Activated CD8-positive, alpha-beta memory T cell treated with anti-CD3 and anti-CD28 coated beads for 24 hours (primary cell): ENCODE measurements at places on chromosomes 1 and 21.

GRCh38 chr1:242139442-242139841, 140.5 kb upstream of the MAP1LC3C start:
- no peak for DNase-seq

DNA sequence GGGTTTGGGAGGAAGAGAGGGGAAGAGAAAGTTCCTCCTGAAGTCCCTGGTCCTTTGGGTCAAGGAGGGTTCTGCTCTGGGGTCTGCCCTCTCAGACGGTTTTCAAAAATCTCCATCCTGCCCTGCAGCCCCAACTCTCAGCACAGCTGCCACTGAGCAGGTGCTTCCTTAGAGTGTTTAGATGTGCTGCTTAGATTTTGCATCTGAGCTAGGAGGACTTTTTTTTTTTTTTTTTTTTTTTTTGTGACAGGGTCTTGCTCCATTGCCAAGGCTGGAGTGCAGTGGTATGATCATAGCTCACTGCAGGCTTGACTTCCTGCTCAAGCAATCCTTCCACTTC, 324.9 kb upstream of the POU3F1 start:
- no peak for DNase-seq

GRCh38 chr1:36156329-36157114, 562 bp downstream of the MAP7D1 start:
- DNase-seq = peak; percentile 83

- no peak for DNase-seq
Observed at GRCh38 chr1:85581802-85582686, 1.5 kb downstream of the CCN1 start.

DNA sequence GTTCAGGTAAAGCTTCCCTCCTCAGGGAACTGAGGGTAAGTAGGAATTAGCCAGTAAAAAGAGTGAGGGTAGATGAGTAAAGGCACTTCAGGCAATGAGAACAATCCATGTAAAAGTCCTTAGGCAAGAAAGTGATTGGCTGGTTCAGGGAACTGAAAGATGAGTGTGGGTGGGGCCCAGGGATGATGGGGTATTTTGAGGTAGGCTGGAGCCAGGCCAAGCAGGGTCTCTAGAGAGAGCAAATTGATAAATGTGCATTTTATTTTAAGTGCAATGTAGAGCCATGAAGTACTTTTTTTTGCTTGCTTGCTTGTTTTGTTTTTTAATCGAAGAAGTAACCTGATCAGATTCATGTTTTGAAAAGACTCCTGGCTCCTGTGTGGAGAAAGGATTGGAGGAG, 26.5 kb downstream of the OSBPL9 start:
- no peak for DNase-seq

- DNase-seq = peak; percentile 65
Observed at GRCh38 chr1:206575165-206575893, 36.9 kb downstream of the EIF2D start.

DNA sequence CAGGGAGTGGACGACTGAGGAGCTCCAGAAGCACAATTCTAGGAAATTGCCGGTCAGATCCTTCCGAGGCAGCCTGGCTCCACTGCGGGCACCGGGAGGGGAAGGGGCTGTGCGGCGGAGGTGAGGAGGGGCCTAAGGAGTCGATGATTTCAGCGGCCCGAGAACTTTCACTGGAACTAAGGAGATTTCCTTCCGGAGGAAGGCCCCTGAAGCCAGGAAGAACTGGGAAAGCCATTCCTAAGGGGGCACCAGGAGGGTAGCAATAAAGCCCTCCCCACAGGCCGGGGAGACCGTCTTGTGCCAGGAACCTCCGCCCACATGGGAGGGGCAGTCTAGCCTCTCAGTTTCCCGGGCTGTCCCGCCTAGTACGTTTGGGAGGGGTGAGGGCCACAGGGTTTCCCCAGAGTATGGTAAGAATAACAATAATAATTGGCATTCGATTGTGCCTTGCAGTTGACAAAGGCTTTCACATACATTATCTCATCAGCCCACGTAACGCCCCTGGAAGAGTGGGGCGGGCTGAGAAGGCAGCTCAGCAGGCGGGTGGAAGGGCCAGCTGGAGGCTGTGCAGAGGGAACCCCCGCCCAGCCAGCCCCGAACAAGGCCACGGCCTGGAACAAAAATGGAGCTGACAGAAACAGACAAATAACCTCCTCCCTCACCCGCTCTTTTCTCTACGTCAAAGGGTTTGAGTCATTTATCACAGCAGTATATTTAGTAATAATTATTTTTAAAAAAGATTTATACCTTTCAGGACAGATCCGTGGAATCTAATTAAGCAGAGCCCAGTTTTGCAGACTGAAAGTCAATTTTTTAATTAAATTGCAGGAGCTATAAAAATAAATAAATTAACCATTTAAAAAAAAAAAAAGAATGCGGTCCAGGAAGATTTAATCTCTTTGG, 19.8 kb downstream of the NPR1 start:
- no peak for DNase-seq

DNA sequence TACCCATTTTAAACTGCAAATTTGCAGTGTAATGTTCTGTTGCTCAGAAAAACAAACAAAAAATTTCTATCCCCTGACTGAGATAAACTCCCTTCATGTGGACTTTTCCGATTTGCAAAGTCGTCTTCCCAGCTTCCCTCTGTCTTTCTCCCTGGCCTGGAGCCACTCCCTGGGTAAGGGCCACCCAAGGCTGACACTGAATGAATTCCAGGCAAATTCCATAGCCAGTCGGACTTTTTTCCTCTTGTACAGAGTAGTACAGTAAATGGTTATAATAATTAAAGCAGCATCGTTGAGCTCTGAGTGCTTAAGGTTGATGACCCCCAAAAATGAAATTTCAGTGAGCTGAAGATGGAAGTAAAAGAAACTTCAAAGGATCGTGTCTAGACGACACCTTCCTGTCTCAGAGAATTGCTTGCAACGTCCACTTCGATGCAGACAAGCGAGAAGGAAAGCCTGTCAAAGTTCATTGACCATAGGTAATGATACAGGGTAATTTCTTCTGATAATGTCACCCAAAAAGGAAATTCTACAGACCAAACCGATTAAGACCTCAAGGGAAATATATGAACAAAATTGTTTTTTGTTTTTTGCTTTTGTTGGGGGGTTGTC, 33.6 kb upstream of the LHX8 start:
- no peak for DNase-seq

DNA sequence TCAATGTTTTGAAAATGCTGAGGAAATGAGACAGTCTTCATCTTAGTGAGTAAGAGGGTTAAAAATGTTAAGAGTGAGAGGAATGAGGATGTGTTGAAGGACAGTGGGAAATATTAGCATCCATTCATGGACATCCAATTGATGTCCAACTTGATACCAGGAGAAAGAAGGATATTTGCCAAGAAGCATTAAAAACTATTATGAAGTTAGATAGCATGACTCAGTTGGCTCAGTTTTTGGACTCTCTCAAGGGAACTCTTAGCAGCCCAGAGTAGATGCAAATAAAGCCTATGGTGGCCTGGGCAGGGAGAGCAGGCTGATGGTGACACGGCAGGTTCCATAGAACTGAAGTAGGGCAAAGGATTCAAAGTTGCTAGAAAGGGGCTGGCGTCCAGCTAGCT, 171.0 kb downstream of the ZZZ3 start:
- no peak for DNase-seq

DNA sequence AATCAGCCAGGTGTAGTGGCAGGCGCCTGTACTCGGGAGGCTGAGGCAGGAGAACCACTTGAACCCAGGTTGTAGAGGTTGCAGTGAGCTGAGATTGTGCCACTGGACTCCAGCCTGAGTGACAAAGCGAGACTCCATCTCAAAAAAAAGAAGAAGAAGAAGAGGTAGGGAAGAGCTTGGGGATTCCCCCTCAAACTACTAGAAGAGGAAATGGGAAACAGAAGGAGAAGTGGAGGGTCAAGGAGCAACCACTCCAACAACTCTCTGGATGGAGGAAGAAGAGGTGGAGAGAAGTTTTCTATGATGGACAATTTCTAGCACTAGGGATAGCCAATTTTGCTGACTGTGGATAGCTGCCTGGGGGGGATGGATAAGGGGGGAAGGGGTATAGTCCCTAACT, 14.9 kb upstream of the SLAMF9 start:
- no peak for DNase-seq

DNA sequence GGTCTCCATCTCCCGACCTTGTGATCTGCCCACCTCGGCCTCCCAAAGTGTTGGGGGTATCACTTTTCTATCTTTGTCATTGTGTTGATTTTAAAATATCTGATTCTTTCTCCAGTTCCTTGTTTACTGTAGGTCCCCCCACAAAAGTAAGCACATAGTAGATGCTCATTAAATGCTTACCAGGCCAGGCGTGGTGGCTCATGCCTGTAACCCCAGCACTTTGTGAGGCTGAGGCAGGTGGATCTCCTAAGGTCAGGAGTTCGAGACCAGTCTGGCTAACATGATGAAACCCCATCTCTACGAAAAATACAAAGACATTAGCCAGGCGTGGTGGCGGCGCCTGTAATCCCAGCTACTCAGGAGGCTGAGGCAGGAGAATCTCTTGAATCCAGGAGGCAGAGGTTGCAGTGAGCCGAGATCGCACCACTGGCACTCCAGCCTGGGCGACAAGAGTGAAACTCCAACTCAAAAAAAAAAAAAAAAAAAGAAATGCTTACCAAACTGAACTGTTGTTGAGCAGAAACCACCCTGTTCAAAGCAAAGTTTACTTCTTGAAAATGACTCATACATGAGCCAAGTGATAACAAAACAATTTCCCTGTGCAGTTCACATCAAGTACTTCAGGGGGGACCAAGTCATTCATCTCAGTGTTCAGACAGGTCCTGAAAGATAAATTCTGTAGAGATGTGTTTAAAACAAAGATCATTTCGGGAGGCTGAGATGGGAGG, 24.3 kb upstream of the NID1 start:
- no peak for DNase-seq
